AG09319 (cell line): ENCODE measurements at places on chromosomes 3 and 15.

DNA sequence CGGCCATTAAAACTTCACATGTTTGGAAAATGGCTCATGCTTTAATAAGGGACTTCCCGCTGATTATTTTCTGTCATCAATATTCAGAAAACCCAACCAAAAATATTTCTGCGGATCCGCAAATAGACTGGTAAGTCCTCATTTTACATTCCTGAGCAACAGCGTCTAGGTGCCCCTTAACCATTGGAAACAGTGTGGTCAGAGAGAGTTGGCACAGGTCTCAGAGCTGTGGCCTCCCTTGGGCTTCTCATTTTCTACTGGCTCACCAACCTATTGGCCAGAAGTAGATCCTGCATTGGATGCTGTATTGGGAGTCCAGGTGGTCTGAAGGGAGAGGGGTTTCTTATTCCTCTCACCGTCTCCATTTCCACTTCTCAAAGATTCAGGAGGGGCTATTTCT, 348.1 kb upstream of the DCBLD2 start:
- no peak for DNase-seq

DNA sequence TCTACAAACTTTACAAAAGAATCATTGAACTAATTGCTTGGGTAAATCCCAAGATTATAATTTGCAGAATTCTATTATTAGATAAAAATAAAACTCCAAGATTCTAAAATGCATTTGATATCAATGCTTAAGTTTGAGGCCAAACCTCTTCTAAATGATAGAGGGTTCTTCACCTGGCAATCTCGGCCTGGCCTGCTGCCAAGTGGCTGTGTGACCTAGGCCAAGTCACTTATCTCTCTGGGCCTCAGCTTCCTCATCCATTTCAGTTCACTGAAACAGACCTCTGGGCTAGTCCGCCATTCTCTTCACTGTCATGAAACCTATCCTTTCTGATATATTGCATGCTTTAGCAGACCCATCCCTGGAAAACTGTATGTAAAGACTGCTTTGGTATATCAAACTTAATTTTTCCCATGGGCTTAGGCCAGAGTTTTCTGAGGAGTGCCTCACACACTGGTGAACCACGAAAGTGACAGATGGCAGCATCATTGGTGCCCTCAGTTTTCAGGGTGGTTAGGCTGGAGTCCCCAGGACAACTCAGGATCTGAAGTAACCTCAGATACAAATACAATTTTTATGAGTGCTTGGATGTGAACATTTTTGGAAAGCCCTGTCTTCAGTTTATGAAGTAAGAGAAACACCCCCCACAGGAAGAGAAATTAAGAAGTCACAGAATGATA, 21.8 kb downstream of the NUDT16 start:
- DNase-seq = no peak

DNA sequence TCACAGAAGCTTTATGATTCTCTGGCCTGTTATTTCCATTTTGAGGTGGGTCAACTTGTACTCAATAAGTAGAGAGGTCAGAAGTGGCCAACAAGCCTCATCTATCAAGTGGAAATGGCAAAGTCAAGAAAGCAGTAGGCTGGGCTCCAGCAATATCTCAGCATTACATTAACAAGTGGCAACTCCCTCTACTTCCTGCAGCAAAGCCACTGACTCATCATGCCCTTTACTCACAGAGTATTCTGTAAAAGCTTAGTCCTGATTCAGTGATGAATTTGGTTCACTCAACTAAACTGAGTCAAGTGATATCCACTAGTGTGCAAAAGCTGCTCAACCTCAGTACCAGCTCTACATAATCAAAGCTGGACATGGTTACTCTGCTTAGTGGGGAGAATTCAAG, 954.6 kb downstream of the EPHA3 start:
- no peak for DNase-seq

GRCh38 chr3:21484828-21485144, 266.2 kb downstream of the ZNF385D start:
- no peak for DNase-seq

- DNase-seq = no peak
Observed at GRCh38 chr15:78322243-78322642, 17.9 kb upstream of the CRABP1 start.

- no peak for DNase-seq
Observed at GRCh38 chr15:81224232-81224631, 27.6 kb downstream of the IL16 start.

GRCh38 chr3:33858131-33858530, 59.7 kb downstream of the PDCD6IP start:
- DNase-seq = no peak

GRCh38 chr3:119762876-119763275, 19.0 kb upstream of the NR1I2 start:
- DNase-seq = no peak

DNA sequence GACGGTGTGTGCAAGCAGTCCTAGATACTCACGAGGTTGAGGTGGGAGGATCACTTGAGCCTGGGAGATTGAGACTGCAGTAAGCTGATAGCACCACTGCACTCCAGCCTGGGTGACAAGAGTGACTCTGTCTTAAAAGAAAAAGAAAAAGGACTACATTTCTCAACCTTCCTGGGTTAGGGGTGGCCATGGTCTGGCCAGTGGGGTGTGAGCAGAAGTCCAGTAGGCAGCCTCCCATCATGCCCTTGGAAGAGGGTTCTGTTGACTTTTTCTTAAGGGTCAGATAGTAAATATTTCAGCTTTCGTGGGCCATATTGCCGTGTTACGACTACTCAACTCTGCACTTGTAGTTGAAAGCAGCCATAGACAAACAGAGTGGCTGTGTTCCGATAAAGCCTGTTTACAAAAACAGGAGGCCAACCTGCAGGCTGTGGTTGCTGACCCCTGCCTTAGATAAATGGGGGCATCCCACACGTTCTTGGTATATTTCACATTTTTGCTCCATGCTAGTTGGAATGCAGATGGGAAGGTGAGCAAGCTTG, 31.0 kb upstream of the PDE8A start:
- no peak for DNase-seq

- DNase-seq = no peak
Observed at GRCh38 chr15:87645723-87646122, 610.8 kb downstream of the NTRK3 start.

DNA sequence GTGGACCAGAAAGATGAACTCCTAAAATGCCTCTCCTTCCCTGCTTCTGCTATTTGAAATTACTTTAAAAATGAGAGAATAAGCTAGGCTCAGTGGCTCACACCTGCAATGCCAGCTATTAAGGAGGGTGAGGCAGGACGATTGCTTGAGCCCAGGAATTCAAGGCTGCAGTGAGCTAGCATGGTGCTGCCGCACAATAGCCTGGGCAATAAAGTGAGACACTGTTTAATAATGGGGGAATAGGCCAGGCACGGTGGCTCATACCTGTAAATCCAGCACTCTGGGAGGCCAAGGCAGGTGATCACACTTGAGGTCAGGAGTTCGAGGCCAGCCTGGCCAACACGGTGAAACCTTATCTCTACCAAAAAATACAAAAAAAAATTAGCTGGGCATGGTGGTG, 271.1 kb downstream of the FOXP1 start:
- DNase-seq = no peak

GRCh38 chr15:35444557-35445204, 101.3 kb downstream of the DPH6 start:
- DNase-seq = peak; percentile 15

DNA sequence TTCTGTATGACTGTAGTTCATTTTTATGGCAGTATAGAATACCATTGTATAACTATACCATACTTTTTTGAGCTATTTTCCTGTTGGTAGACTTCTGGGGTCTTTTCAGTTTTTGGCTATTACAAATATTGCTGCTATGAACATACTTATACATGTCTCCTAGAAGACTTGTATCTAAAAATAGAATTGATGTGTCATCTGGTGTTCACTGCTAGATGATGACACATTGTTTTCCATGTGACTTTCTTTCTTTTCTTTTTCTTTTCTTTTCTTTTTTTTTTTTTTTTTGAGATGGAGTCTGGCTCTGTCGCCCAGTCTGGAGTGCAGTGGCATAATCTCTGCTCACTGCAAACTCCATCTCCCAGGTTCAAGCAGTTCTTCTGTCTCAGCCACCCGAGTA, 69.8 kb downstream of the SH3GL3 start:
- DNase-seq = no peak

DNA sequence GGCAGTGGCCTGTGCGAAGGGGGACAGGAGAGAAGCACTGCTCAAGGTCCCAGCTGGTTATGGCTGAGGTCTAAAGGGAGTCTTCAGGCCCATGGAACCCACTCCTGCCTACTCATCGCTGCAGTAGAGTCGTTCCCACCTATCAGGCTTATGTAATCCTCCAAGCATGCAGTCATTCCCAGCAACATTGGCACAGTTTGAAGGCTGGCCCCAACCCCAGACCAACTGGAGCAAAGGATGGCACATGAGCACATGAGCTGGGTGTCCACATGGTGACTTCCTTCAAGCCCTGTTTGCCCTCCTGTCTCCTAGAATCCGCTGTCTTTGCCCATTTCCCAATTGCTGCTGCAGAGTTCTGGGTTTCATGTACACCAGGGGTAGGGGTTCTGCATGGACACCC, 60.5 kb upstream of the FGD5 start:
- DNase-seq = no peak

- DNase-seq = no peak
Observed at GRCh38 chr15:98958918-98959639, 48.5 kb downstream of the PGPEP1L start.

- DNase-seq = no peak
Observed at GRCh38 chr3:49120096-49120437, 556 bp downstream of the USP19 start.

- DNase-seq = no peak
Observed at GRCh38 chr3:25385807-25386460, 42.1 kb upstream of the RARB start.

GRCh38 chr3:52456169-52456799, 880 bp downstream of the NISCH start:
- no peak for DNase-seq

DNA sequence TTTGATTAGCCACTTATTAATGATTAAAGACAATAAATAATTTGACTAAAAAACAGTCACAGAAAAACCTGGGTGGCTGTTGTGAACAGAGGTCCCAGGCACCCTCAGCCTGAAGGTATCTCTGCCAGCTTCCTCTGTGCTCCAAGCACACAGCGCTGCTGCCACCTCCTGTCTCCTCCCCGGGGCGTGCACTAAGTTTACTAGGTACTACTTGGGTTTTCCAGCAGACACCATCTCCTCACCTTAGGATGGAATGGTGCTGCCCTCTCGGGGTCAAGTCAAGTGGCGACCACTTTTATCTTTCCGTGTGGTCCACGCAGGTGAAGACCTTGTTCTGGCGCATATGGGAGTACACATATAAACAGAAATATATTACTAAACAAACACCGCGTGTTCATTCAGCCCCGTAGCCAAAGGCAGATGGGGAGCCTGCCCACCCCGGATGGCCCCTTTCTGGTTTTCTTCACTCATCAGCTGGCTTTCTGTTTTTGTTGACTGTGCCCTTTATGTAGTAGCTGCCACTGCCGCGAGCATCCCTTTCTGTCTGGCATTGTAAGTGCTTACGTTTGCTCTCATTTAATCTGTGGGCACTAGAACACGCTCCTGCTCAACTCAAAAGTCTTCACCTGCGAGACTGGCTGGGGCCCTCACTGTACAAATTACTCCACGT, 128.0 kb downstream of the LRIG1 start:
- no peak for DNase-seq

GRCh38 chr3:45168451-45168850, 22.3 kb upstream of the CDCP1 start:
- no peak for DNase-seq

- peak; percentile 99 for DNase-seq
Observed at GRCh38 chr3:14144423-14145075, 19.7 kb downstream of the TMEM43 start.

- no peak for DNase-seq
Observed at GRCh38 chr15:66151809-66152208, 101.7 kb downstream of the MEGF11 start.

DNA sequence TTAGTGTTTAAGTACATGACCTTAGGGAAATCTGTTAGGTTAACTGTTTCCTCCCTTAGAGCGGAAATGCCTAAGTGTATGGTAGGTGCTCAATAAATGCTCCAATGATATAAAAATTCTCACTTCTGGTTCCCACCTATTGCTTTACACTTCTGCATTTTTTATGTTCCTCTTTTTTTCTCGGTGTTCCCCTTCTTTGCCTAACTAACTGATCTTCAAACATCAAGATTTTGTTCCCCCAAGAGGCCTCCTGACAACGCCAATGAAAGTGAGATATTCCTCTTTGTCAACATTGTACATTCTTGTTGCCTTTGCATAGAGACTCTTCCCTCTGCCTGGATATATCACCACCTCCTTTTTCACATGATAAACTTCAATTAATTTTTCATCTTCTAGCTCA, 17.4 kb downstream of the SLC35A5 start:
- no peak for DNase-seq

DNA sequence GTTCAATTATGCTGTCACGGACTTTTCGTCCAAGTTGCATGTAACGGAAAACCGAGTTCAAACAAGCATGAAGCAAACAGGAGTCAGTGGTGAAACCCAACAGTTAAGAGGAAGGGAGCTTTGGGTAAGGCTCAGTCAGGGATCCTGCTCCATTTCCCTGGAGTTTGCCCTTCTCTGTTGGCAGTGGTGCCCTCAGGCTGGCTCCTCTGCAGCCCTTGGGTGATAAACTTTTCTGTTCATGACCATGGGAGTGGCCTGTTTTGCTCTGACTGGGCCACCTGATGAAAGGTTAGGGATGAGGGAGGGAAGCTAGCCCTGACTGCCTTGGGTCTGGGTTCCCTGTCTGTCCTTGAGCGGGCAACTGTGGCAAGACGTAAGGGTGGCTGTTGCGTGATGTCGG, 16.1 kb downstream of the CHAC1 start:
- DNase-seq = no peak

DNA sequence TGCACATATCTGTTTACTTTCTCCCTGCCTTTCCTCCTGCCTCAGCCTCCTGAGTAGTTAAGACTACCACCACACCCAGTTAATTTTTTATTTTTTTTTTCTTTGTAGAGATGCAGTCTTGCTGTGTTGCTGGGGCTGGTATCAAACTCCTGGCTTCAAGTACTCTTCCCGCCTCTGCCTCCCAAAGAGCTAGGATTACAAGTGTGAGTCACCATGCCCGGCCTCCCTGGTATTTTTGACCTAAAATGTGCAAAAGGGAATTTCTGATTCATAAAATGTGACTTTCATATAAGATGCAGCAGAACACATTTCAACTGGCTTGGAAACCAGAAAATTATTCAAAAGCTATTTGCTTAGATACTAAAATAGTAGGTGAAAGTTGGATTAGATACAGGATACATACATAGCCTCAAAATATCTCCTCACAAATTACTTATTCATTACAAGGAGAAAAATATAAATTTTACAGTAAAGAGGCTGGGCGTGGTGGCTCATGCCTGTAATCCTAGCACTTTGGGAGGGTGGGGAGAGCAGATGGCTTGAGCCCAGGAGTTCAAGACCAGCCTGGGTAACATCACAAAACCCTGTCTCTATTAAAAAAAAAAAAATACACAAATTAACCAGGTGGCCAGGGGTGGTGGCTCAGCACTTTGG, 32.0 kb downstream of the MAP4 start:
- peak; percentile 56 for DNase-seq

DNA sequence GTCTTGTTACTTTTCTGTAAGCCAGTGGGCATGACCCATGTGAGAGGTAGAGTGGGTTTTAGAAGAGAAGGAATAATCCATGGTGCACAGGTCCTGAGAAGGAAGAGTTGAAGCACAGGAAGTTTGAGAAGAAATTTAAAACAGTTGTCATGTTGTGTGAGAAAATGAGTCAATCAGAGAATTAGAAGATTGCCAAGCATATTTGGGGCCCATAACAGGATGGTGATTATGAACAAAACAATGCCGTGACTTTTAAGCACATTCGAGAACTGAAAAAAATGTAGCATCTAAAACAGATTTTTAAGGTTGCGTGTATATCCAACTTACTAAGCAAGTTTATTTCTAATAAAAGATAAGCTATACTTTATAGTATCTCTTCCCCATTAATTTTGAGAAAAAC, 198.7 kb downstream of the RORA start:
- DNase-seq = no peak
